ENCODE measurements at places on chromosomes 3 and 15.

- no peak for DNase-seq
These were observed 307.6 kb upstream of the SLITRK3 start for GRCh38 chr3:165503825-165504224.

GRCh38 chr3:152885076-152885475 is 50.1 kb downstream of the P2RY1 start:
- no peak for DNase-seq

DNA sequence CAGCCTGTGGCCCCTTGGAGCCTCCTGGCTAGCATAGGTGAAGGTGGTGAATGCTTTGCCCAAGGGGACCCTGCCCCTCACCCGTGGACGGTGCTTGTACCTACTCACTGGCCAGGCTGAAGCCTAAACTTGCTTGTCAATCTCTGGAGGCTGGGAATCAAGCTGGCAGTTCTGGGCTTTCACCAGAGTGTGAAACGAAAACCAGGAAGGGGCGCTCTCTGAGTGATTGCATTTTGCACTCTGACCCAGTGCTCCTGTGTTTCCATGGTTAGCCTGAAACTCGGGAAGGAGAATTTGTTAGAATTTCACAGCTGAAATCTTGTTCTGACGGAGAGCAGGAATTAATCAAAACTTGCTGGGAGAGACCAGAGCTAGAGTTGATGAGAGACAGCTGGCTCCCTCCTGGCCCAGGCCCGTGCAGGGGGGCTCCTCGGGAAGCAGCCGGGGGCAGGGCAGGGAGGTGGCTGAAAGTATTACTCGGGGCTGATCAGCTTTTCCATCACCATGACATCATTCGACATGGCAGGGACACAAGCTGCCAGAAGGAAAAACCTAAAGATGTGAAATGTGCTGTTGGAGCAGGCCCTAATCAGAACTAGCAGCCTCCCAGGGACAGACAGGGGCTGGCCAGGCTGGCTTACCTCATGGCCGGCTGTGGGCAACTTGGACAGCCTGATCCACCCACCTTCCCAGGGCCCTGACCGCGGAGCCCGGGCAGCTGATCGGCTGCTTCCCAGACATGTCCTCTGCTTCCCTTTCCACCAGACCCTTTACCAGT is 323.6 kb upstream of the CTDSPL start:
- peak; percentile 24 for DNase-seq

DNA sequence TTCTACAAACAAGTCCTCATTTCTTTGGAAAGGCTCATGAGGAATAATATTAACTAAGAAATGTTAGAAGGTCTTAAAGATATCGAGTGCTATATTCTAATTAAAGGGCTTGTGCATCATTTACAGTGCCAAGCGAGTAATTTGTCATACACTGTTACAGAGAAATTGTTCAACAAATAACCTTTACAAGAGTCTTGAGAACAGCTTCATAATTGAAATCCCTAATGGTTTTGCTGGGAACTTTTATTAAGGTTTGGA is 209.5 kb downstream of the MECOM start:
- no peak for DNase-seq

DNA sequence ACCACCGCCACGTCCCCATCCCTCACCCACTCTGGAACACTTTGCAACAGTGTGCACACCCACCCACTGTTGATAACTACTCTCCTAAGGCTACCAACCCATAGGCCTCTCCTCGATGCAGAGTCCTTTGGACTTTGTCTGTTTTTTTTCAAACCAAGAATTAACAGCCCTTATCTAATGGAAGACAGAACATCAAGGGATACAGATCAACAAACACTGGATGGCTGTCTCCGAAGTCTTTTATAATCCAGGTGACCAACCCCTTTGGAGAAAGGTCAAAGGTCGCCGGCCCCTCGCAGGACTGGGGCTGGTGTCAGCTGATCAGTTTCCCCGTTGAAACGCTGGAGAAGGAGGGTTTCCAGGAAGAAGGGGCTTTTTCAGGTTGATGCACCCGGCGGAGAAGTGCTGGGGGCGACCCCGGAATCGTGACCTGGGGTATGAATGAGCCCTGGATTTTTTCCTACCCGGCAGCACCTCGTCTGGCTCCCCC is 532 bp downstream of the B4GALT4 start:
- no peak for DNase-seq

GRCh38 chr3:56835650-56836227 is 34.0 kb upstream of the ARHGEF3 start:
- DNase-seq: no peak

DNA sequence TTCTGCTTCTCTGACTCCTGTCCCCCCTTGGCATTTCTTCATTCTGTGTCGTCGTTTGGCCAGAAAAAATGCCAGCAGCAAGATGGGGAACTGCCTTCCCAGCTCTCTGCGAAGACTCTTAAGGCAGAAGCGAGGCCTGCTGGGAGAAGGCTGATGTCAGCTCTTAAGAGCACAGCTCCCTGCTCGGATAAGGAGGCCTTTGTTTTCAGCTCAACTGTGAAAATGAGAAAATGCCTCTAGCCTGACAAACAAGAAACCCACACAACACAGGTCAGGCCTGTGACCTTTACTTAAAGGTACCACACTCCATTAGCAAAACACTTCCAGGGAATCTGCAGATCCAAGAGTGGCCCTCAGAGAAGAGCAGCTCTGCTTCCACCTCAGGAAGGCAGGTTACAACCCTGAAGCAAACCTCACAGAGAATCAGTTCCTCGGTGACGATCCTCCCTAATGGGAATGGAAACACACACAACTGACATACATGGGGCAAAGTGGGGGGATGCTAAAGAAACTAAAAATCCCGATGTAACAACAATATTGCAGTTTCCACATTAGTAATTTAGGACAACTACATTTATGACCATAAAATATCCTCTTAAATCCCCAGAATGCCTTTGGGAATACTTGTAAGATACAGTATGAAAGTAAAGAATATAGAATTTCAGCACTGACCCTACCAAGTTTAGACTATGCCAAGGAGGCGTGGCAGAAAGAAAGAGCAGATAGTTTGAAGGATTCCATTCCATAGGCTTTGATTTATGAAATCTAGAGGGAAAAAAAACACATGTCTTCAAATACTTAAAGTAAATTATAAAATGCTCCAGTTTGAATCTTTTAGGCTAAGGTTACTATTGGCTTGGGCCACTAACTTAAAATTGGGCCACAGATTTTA is 52.1 kb downstream of the VGLL4 start:
- DNase-seq: peak; percentile 49

DNA sequence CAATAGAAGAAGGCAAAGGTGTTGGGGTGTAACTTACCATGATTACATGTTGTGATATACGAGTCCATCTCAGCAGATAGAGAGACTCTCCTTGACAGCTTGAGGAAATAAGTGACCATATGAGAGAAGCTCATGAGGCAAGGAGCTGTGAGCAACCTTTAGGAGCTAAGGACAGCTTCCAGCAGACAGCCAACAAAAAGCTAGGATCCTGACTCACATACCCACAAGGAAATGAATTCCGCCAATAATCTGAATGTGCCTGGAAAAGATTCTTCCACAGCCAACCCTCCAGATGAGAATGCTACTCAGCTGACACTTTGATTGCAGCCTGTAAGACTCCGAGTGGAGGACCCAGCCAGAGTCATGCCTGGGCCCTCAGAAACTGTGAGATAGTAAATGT is 339.6 kb upstream of the TPRG1 start:
- DNase-seq: no peak

DNA sequence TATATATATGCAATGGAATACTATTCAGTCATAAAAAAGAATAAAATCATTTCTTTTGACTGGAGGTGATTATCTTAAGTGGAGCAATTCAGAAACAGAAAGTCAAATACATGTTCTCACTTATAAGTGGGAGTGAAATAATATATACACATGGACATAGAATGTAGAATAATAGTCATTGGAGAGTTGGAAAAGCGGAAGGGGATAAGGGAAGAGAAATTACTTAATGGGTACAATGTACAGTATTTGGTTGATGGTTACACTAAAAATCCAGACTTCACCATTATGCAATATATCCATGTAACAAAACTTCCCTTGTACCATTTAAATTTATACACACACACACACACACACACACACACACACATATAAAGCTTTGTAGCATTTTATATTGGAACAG is 84.3 kb downstream of the RAP2B start:
- DNase-seq: no peak

- DNase-seq: peak; percentile 65
These were observed 24.4 kb upstream of the OCA2 start for GRCh38 chr15:28123408-28124023.

GRCh38 chr3:175743733-175744400 is 884.7 kb downstream of the NAALADL2 start:
- DNase-seq: peak; percentile 75

DNA sequence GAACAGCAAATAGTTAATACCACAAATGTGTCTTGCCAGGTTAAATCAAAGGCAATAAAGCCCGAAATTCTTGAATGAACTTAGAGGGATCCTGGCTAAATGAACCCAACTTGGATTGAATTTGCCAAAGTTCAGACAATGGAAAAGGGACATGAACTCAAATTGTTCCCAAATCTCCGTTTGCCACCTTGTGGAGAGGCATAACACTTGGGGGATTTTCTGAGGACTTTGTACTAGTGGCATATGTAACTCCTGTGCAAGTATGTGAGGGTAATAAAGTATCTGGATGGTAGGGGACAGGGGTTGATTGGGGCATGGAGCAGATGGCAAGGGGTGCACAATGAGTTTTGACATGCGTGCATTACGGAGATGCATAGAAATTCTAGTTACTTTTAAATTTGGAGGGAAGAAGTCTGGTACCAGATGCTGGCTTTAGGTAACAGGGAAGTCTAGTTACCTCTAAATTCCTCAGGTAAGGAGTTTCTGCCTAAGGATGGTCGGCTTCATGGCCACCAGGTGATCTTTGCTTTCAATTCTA is 1.2 kb upstream of the TCAIM start:
- no peak for DNase-seq

DNA sequence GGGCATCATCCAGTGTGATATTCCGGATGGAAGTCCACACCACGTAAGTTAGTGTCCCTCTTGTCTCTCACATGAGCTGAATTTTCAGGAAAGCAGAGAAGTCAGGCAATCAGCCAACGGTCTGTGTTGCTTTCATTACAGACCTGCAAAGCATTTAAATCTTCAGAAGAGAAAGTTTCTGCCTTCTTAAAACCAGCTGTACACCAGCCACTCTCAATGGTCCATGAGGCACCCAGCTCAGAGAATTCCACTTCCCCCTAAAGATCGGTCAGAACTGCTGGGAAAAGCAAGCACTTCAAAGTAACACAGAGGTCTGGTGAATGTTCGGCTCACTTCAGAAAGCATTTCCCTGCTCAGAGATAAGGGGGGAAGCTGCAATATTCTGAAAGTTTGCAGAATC is 903.7 kb downstream of the EPHA3 start:
- DNase-seq: no peak

GRCh38 chr3:179179979-179180759 is 32.0 kb downstream of the PIK3CA start:
- DNase-seq: peak; percentile 46

GRCh38 chr3:188468662-188469061 is 314.7 kb downstream of the LPP start:
- no peak for DNase-seq

DNA sequence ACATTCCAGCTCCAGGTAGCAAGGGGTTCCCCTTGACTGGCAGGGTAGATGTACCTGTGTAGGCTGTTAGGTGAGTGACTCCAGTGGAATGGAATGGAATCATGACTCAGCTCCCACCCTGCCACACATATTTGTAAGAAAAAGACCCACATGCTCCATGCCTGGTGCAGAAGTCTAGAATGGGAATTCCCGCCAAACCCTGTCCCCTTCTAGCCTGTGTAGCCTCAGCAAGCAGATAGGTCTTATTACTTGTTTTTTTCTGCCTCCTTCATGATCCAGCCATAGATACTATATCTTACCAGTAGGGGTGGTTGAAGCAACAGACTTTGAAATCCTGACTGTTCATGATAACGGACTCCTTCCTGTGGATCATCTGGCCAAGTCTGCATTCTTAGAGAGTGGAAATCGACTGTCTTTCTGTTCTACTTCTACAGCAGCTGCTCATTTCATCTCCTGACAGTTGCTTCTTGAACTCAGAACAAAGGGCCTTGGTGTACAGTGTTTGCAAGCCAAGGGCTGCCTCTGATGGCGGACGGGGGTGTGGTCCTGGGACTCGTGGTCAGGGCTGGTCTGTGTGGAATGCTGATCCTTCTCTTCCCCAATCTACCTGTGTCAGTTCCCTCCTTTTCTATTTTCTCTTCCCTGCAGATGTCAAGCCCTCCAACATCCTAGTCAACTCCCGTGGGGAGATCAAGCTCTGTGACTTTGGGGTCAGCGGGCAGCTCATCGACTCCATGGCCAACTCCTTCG is 16.3 kb downstream of the SNAPC5 start:
- DNase-seq: no peak

DNA sequence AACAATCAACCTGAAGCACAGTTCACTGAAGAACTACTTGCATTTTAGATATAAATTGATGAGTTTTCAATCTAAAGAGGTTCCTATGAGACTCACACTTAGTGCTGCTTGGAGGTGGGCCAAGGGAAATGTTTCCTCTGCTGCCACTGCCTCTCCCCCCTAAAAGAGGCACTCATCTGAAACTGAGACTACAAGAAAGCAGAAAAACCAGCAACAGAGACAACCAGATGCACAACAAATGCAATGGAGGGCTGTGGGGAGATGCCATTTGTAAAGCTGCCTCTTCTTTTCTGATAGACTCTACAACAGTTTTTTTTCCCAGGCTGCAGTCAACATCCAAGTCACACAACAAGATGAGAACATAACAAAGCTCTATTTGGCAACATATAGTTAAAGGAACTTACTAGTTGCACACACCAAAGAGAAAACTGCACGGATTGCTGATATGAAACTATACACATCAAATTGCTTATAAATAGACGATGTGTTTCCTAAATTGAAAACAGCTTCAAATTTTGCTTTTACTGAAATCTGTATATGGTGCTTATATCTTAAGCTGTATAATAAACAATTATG is 11.0 kb downstream of the TSPAN3 start:
- peak; percentile 38 for DNase-seq

- DNase-seq: no peak
These were observed 269.8 kb downstream of the NTRK3 start for GRCh38 chr15:87986776-87987175.

DNA sequence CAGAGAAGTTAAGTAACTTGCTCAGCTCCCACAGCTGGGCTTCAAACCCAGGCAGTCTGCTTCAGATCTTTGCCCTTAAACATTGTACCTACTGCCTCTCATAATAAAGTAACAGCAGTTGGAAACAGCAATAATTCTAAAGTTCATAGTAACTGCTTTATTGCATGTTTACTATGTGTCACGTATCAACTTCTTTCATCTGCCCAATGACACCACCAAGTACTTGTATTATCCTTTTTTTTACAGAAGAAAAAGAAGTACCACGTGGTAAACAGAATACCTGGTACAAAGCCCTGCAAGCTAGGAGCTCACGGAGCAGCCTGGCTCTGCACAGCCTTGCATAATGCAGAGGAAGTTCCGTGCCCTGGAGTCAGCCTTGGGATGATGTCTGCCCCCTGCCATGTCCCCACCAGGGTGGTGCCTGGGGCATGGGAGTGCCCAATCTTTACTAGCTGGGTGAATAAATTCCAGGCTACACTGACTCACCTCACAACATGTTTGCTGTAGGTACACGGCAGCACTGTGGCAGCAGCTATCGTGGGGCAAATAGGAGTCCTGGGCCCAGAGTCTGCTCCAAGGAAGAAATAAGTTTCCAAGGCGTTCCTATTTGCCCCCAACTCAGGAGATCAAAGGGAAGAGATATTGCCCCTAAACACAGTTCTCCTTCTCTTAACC is 77.2 kb downstream of the LDHAL6B start:
- DNase-seq: no peak

Data from fibroblast of skin of right quadriceps (primary cell).